ENCODE measurements at places on chromosomes 3 and 15.

DNA sequence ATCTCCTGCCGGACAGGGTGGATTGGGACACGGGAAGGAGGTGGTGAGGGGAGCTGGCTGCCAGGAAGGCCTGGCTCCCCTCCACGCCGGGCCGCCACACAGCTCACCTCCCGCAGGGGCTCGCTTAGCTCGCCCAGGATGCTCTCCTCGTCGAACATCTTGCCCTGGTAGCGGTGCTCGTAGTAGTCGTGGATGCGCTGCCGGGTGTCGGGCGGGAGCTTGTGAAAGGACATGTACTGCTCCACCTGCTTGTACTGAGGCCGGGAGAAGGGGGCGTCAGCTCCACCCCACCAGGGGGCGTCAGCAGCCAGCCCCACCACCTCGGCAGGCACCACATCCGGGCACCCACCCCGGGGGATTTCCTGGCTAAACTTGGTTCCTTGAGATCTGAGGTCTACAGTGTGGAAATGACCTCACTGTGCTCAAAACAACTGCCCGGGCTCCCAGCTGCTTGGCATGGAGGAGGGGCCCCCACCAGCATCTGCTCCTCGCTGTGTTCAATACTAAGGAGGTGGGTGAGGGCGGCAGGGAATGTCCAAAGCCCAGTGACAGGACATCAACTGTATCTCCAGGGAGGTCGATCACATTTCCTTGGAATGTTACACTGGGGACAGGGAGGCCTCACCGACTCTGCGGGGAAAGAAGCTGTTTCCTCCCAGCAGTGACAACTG is 43.4 kb downstream of the HCN4 start:
- no peak for DNase-seq

- no peak for DNase-seq
These were observed 115.2 kb upstream of the TMCO5A start for GRCh38 chr15:37819191-37819590.

GRCh38 chr15:95843241-95843910 is 487.1 kb upstream of the NR2F2 start:
- DNase-seq, result no peak

- no peak for DNase-seq
These were observed 41.3 kb upstream of the ZBED2 start for GRCh38 chr3:111636366-111636885.

- no peak for DNase-seq
These were observed 368.7 kb upstream of the TBL1XR1 start for GRCh38 chr3:177565981-177566380.

GRCh38 chr15:31339558-31339895 is 12.9 kb downstream of the KLF13 start:
- no peak for DNase-seq

DNA sequence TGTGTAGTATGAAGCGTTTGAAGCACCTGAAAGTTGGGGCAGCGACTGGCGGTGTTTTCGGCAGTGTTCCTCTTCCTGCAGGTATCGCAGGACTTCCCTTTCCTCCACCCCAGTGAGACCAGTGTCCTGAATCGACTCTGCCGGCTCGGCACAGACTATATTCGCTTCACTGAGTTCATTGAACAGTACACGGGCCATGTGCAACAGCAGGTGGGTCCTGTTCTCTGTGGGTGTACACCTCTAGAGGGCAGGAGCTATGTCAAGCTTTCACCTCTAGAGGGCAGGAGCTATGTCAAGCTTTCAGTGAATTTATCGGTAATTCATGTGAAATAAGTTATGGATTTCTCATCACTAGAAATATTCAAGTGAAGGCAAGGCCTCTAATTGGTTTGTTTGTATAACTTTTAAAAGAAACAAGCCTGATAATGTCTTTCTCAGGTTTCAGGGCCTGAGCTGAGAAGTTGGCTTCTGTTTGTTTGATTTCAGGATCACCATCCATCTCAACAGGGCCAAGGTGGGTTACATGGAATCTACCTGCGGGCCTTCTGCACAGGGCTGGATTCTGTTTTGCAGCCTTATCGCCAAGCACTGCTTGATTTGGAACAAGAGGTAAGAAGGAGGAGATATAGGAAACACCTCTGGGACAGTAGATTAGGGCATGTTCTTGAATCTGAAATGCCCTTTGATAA is 5.3 kb downstream of the TUBGCP4 start:
- no peak for DNase-seq

DNA sequence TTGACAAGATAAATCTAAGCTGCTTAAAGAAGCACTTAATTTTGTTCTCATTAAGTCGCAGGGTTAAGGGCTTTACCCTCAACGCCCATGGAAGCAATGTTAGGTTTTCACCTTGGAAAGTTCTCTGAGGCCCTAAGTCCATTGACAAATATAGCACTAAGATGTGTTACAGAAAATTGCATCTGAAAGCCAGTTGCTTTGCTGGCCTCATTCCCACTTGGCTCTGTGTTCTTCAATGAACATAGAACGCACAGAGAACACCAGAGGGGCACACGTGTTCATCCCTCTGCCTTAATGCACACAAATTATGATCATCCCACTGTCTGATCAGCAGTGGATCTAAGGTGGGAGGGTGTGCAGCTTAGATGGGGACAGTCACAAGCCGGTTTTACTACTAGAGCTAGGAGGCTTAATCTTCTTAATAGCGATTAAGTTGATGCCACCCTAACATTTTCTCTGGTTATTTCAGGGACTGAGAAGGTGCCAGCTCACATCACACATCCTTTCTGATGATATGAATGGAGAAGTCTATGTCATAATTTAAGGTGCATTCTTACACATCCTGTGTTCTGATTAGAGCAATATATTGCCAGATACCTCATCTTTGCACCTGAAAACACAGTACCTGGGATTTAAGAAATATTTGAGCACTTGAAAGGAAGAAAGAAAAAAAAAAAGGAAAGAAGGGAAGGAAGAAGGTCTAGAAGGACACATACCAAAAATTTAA is 224.4 kb upstream of the ICE2 start:
- no peak for DNase-seq

- no peak for DNase-seq
These were observed 370.4 kb downstream of the TUSC7 start for GRCh38 chr3:117079997-117080396.

GRCh38 chr3:64925575-64925974 is 237.8 kb upstream of the ADAMTS9 start:
- no peak for DNase-seq

DNA sequence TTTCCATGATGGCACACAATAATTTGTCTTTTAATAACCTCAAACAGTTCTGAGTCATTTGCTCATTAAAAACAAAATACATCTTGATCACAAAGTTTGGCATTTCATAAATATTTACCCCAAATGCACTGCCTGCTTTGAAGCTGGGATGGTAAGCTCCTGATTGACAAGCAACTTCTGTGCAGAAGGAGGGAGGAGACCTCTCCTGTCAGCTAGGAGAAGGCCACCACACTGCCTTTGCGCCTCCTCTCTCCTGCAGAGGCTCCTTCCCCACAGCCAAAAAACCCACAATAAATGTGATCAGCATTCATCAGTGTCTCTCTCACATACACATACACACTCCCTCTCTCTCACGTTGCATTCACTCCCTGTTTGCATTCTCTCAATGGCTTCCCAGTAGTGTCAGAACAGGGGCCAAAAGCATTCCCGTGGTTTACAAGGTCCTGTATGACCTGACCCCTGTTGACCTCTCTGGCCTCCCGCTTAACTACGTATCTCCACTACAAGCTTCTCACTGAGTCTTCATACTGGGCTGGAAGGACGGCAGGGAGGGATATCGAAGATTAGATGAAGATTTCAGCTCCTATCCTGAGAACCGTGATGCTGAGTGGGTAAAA is 216.4 kb downstream of the FOXP1 start:
- DNase-seq, result no peak

GRCh38 chr3:8563597-8563996 is 62.0 kb downstream of the LMCD1 start:
- DNase-seq, result no peak

GRCh38 chr3:63046580-63046979 is 171.4 kb upstream of the CADPS start:
- no peak for DNase-seq

- DNase-seq, result peak; percentile 51
These were observed 146.6 kb downstream of the TBL1XR1 start for GRCh38 chr3:177050501-177051237.
